ENCODE measurements at places on chromosomes 13 and 19. TPM values are rescaled to one million over a fixed set of nuclear protein-coding genes. Genes with fewer than 3 reads are reported as not detected.

MCEMP1 gene
- not detected for total RNA-seq

RUBCNL gene
- 28.4 TPM for total RNA-seq

MYO1F gene
- 5.4 TPM for total RNA-seq

ZNF208 gene
- total RNA-seq = 0.61 TPM

WASF3 gene
- total RNA-seq = 3.1 TPM

PSG6 gene
- not detected for total RNA-seq

ZNF613 gene
- 7.2 TPM for total RNA-seq
